Activated CD4-positive, alpha-beta T cell treated with anti-CD3 and anti-CD28 coated beads, Interleukin-2, amount 10 ng/mL, durations not matched to agents 7 days and 5 days (primary cell): ENCODE measurements at places on chromosomes 1 and 21.
A peak's percentile ranks its signal among the peaks of the same experiment; 100 is the strongest.

DNA sequence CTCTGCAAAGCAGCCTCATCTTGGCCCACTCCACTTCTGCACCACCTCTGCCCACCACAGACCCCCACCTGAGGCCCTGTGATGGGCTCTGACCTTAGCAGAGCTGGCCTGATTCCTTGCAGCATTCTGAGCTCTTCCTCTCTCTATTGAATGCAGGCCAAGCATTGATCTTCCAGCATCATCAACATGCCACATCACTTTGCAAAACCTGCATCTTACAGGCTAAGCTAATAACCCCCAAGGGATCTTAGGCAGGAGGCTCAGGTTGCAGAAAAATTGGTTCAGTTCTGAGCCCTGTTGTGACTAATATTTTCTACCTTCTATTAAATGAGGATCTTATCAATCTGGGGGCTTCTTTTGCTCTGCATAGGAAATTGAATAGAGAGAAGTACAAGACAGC, 78.7 kb downstream of the ATP1A1 start:
- no peak overlapping the region for H3K4me3 ChIP-seq
- H3K36me3 ChIP-seq: no peaks in the 10 kb centered on the region
- no peaks in the 10 kb centered on the region for H3K4me1 ChIP-seq
- H3K27me3 ChIP-seq: no peaks in the 10 kb centered on the region
- no peak for DNase-seq
- H3K27ac ChIP-seq: no peak overlapping the region

DNA sequence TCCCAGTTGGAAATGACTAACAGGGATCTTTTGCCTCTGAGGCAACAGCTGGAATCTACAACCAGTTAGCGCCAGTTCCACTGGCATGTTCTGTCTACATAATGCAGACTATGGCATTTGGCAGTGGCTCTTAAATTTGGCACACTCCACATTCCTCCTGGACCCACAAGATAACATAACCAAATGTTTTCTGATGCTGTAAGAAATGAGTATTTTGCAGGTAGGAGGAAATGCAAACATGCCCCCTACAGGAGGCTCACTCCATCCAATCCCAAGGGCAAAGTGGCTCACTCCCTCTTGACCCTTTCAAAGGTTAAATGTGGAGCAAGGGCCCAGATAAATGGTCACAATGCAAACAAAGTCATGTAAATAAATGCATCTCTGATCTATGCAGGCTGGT, 129.2 kb upstream of the PROX1 start:
- H3K27ac ChIP-seq: no peak overlapping the region
- no peak overlapping the region for H3K4me3 ChIP-seq
- H3K4me1 ChIP-seq: peaks cover 4% of the 10 kb centered on the region
- peaks cover 2% of the 10 kb centered on the region for H3K27me3 ChIP-seq
- no peaks in the 10 kb centered on the region for H3K36me3 ChIP-seq

- peak overlapping the region; percentile 53 for H3K4me3 ChIP-seq
- DNase-seq: peak; percentile 88
- H3K4me1 ChIP-seq: peaks cover 74% of the 10 kb centered on the region
- peak overlapping the region; percentile 94 for H3K27ac ChIP-seq
- H3K27me3 ChIP-seq: no peaks in the 10 kb centered on the region
Measured at GRCh38 chr21:42187976-42188653, 30.8 kb upstream of the ABCG1 start.

- no peaks in the 10 kb centered on the region for H3K27me3 ChIP-seq
- peaks cover 52% of the 10 kb centered on the region for H3K36me3 ChIP-seq
- H3K4me3 ChIP-seq: no peak overlapping the region
- H3K27ac ChIP-seq: no peak overlapping the region
- peaks cover 2% of the 10 kb centered on the region for H3K4me1 ChIP-seq
- DNase-seq: no peak
Measured at GRCh38 chr1:145751491-145752037, 32.3 kb downstream of the CD160 start.

DNA sequence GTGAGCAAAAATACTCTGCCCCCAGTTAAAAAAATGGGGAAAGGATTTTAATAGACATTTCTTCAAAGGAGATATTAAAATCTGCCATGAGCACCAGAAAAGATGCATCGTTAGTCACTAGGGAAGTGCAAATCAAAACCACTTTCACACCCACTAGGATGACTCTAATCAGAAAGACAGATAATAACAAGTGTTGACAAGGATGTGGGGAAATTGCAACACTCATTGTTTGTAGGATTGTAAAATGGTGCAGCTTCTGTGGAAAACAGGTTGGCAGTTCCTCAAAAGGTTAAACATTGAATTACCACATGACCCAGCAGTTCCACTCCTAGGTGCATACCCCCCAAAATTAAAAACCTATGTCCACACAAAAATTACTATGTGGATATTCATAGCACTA, 112.3 kb downstream of the KCNJ6 start:
- no peaks in the 10 kb centered on the region for H3K4me1 ChIP-seq
- H3K4me3 ChIP-seq: no peak overlapping the region
- DNase-seq: no peak
- peaks cover 2% of the 10 kb centered on the region for H3K27me3 ChIP-seq
- no peak overlapping the region for H3K27ac ChIP-seq

DNA sequence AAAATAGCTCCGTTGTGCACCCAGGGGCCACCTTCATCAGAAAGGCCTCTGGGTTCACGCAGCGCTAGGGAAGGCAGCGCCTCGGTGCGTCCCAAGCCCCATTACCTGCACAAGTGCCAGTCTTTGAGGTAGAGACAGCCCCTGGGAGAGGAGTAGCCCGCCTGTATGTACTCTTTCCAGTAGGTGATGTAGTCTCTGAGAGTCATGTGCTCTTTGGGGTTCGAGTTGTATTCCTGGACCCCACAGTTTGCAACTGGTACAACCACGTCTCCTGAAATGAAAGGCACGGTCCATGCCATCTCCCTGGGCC, 601 bp downstream of the JMJD4 start:
- H3K4me1 ChIP-seq: peaks cover 37% of the 10 kb centered on the region
- no peaks in the 10 kb centered on the region for H3K27me3 ChIP-seq
- peak overlapping the region; percentile 87 for H3K27ac ChIP-seq

DNA sequence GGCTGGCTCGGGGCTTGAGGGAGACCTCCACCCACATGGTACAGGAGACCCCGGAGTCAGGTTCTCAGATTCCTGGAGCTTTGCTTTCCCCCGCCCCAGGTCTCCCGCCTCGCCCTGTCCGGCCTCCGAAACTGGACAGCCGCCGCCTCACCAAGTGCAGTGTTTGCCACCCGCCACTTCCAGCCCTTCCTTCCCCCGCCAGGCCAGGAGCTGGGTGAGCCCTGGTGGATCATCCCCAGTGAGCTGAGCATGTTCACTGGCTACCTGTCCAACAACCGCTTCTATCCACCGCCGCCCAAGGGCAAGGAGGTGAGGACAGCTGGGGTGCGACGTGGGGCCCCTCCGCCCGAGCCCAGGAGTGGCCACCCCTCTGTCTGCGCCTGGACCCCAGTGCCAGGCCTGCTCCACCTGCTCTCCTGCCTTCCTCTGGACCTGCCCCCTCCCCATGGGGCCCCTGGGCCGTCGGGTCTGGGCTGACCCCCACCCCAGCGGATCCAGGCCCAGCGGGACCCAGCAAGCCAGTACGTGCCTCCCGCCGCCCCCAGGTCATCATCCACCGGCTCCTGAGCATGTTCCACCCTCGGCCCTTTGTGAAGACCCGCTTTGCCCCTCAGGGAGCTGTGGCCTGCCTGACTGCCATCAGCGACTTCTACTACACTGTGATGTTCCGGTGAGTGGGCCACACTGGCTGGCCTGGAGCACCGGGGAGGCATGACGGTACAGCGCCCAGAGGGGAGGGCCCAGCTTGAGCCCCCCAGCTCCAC, 8.7 kb downstream of the SELENON start:
- H3K36me3 ChIP-seq: no peaks in the 10 kb centered on the region
- H3K27ac ChIP-seq: no peak overlapping the region
- H3K4me3 ChIP-seq: no peak overlapping the region
- H3K4me1 ChIP-seq: peaks cover 10% of the 10 kb centered on the region
- DNase-seq: no peak

DNA sequence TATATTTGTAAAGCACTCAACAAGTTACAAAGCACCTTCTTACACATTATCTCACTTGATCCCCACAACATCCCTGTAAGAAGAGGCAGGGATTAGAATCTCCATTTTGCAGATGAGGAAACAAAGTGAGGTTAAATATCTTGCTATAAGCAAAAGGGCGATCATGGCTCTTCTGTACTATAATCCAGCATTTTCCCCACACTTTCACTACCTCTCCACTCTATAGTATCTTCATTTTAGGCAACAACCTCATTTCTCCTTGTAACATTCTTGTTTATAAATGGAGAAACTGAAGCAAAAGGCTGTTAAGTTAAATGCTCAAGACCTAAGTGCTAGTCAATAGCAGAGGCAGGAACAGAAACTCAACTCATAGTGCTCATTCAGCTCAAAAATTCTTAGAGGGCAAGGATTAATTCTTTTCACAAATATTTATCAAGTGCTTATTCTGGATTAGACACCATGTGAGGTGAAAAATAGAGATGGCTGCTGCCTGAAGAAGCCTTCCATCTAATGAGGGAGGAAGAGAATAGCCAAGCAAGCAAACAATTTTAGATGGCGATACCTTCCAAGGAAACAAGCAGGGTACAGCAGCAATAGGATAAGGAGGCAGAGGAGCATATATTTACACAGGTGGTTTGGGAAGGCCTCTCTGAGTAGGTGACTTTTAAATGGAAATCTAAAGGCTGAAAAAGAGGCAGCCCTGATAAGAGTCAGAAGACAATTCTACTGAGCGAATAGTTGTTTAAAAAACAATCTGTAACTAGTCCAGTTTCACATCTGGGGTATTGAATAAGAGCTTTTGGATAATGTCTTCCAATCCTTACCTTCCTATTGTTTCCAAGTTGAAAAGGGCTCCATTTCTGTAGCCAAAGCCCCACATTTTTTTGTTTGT, 3.5 kb downstream of the ERRFI1 start:
- no peaks in the 10 kb centered on the region for H3K36me3 ChIP-seq
- peaks cover 11% of the 10 kb centered on the region for H3K4me1 ChIP-seq
- no peak overlapping the region for H3K4me3 ChIP-seq
- H3K27ac ChIP-seq: no peak overlapping the region
- DNase-seq: no peak
- H3K27me3 ChIP-seq: peaks cover 56% of the 10 kb centered on the region

DNA sequence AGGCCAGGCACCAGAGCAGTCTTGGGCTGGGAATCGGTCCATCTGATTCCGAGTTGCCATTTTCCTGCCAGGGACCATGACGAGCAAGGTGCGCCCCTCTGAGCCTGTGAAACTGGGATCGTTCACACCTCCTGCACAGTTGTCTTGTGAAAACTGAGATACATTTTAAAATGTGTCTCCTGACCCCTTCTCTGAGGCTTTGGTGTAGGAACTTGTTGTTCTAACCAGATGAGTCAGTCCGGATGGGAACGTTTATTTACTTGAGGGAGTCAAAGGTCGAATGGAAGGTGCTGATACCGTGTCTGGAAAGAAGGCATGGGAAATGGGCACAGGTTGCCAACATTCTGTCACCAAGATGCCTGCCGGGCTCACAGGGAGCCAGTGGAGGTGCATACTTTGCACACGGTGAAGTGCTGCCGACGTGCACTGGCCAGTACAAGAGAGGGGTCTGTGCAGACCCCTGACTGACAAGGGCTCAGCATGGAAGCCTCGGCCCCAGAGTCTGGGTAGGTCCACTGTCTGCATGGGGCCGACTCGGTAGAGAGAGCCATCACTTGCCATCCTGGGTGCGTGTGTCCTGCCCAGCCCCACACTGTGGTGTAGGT, 7.4 kb upstream of the KCNN3 start:
- no peaks in the 10 kb centered on the region for H3K4me1 ChIP-seq
- H3K4me3 ChIP-seq: no peak overlapping the region
- DNase-seq: no peak
- H3K27me3 ChIP-seq: peaks cover 3% of the 10 kb centered on the region
- H3K36me3 ChIP-seq: no peaks in the 10 kb centered on the region
- no peak overlapping the region for H3K27ac ChIP-seq

DNA sequence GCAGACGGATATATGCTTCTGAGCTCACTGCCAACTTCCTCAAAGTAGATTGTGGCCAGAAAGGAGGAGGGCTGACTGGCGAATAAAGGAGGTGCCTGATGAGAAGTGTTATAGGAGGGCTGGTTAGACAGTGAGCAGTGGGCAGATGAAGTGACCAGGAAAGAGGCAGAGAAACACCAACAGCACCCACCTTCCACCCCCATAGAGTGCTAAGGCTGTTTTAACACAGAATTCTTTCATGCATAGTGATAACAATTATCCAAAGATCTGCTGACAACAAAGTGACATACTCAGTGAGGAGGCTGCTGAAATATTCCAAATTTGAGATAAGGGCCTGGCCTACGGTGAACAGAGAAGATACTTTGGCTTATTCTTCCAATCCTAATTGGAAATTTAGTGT, 21.2 kb upstream of the MTR start:
- no peaks in the 10 kb centered on the region for H3K36me3 ChIP-seq
- H3K4me1 ChIP-seq: no peaks in the 10 kb centered on the region
- H3K4me3 ChIP-seq: no peak overlapping the region
- H3K27ac ChIP-seq: no peak overlapping the region

GRCh38 chr1:24896596-24897262, 33.3 kb downstream of the RUNX3 start:
- no peak for DNase-seq
- H3K4me1 ChIP-seq: peaks cover 15% of the 10 kb centered on the region
- no peak overlapping the region for H3K27ac ChIP-seq

DNA sequence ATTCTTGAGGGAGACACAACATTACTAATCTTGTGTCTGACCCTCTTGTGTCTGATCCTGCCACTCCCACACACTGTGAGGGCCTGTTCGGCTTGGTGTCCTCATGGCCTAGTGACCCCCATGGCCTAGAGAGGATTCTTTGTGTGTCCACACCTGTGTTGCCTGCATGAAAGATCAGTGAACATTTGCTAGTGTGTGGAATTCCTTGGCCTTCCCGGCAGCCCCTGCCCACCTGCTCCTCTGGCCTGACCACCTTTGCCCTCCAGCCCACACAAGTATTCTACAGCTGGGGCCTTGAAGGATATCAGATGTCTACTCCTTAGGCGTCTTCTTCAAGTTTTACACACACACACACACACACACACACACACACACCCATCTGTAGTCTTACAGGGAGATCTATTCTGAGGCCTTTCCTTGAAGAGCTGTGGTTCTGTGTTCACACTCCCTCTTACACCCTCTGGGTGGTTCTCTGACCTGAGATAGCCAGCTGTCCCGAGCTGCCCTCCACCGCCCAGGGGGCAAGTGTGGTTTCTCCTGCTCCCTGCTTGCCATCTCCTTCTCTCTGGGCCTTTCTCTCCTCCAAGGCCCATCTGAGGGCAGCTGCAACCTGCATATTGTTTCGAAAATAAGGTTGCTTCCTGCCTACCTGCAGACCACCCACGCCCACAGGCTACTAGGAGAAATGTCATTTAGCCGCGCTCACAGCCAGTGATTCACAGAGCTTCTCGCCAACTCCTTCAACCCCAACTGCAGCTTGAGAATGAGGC, 45.4 kb downstream of the CD247 start:
- DNase-seq: no peak
- peak overlapping the region; percentile 81 for H3K27ac ChIP-seq
- peaks cover 84% of the 10 kb centered on the region for H3K4me1 ChIP-seq

DNA sequence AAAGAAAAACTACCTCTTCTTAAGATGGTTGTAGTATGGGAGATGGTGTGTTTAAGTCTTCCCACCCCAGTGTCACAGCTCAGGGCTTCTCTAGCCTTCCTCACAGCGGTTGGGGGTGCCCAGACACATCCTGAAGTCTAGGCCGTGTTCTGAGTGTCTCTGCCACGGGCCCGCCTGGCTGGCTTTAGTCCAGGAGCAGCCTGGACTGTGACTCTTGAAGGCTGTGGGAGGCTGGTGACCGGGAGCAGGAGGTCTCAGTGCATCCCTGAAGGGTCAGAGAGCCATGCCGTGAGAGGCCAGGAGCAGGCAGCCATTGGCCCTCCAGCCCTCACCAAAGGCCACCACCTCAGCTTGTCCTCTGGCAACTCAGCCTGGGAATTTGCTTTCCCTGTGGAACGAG, 4.5 kb downstream of the EPHX1 start:
- H3K36me3 ChIP-seq: no peaks in the 10 kb centered on the region
- H3K4me1 ChIP-seq: peaks cover 20% of the 10 kb centered on the region
- no peak for DNase-seq
- H3K4me3 ChIP-seq: no peak overlapping the region
- H3K27ac ChIP-seq: no peak overlapping the region
